Activated CD4-positive, alpha-beta memory T cell treated with anti-CD3 and anti-CD28 coated beads for 36 hours (primary cell): ENCODE measurements at places on chromosomes 5 and 9. TPM values are rescaled to one million over a fixed set of nuclear protein-coding genes. Genes with fewer than 3 reads are reported as not detected.

The IFNA7 gene
- not detected for total RNA-seq

The PCDHA9 gene
- not detected for total RNA-seq

The NPR3 gene
- not detected for total RNA-seq

The CARD6 gene
- 1.4 TPM for total RNA-seq

The KCNMB1 gene
- not detected for total RNA-seq

The NKD2 gene
- total RNA-seq = 1.1 TPM

GRCh38 chr9:18346745-18347144 lies 127.2 kb upstream of the ADAMTSL1 start:
- no peaks in the 10 kb centered on the region for H3K27me3 ChIP-seq
- H3K27ac ChIP-seq = no peak overlapping the region

DNA sequence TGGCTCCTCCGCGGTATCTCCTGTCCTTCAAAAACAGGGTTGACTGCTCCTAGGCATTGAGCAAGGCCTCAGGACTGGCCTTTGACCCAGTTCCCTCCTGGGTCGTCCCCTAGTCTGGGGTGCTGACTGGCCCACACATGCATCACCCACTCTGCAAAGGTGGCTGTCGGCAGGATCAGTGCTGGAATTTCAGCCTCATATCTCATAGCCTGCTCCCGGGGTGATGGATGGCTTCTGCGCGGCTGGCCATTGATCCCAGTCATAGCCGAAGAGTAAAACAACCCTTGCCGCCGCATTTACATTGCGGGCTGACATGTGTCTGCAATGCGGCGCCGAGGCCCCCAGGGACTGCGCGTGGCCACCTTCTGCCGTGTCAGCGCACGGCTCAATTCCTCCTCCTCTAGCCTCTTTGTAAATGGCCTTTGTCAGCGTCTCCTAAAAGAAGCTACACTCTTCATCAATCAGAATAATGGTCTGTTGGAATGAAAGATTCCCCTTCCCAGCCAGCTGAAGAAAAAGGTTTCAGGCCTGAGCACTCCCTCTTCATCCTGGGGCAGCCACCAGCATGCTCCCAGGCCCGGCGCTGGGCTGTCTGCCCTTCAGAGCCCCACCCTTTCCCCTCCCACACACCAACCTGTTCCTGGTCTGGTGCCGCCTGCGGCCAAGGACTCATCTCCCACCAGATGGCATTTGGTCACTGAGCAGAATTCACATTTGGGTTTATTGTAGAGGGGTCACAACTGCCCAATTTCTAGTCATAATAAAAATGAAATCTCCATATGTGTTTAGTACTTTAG lies 159.0 kb downstream of the PJA2 start:
- H3K27ac ChIP-seq = no peak overlapping the region
- no peak for DNase-seq
- H3K27me3 ChIP-seq = no peaks in the 10 kb centered on the region
- peaks cover 9% of the 10 kb centered on the region for H3K36me3 ChIP-seq

DNA sequence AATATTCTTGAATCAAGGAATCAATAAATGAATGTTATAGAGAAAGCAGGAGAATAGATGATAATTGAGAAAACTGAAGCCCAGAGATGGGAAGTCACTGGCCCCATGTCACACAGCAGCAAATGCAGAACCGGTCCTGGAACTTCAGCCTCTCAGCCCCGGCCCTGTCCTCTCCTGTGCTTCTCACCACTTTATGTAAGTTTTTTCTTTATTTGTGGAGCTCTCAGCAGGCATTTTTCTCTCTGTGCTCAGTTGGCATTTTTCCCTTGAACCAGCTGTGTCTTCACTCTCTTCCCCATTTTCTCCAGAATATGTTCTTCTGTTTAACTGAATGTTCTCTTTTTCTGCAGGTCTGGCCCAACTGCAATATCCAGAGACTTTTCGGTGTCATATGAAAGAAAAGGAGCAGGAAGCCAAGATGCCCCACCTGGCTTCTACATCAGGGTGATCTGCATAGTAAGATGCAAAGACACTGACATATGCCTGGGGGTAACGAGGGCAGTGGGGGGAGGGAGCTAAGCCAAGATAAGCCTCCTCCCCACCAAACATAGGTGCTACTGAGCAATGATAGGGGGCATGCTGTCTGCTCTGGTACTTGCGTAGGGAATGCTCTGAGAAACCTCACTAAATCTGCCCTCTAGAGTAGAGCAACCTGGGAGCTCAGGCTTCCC lies 12.8 kb upstream of the LCP2 start:
- no peak overlapping the region for H3K27ac ChIP-seq
- peaks cover 67% of the 10 kb centered on the region for H3K4me1 ChIP-seq
- DNase-seq = no peak
- no peak overlapping the region for H3K4me3 ChIP-seq
- H3K36me3 ChIP-seq = no peaks in the 10 kb centered on the region

- no peaks in the 10 kb centered on the region for H3K27me3 ChIP-seq
- DNase-seq = peak; percentile 13
- H3K4me3 ChIP-seq = no peak overlapping the region
- H3K36me3 ChIP-seq = peaks cover 33% of the 10 kb centered on the region
Observed at GRCh38 chr5:132480893-132481595, 9.5 kb downstream of the IRF1 start.

DNA sequence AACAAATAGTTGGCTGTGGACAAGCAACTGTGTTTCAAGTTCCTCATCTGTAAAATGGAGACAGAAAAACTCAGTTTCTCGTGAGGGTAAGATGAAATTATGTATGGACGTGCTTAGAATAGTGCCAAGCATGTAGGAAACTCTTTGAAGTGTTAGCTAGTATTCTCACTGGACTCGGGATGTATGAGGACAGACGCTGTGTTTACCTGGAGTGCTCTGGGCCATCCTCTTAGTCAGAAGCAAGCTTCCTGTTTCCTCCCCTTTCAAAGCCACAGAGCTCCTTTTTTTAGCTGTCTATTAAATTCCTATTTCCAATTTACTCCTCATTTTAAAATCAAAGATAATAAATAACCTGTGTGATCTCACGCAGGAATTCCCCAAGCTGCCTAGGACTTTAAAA lies 23.8 kb upstream of the IQGAP2 start:
- DNase-seq = no peak
- H3K27ac ChIP-seq = peak overlapping the region; percentile 10
- no peak overlapping the region for H3K4me3 ChIP-seq
- H3K27me3 ChIP-seq = no peaks in the 10 kb centered on the region

GRCh38 chr9:116243708-116244107 lies 90.1 kb downstream of the PAPPA start:
- no peaks in the 10 kb centered on the region for H3K36me3 ChIP-seq
- H3K27me3 ChIP-seq = peaks cover 2% of the 10 kb centered on the region
- H3K27ac ChIP-seq = no peak overlapping the region
- no peak overlapping the region for H3K4me3 ChIP-seq
- no peaks in the 10 kb centered on the region for H3K4me1 ChIP-seq

DNA sequence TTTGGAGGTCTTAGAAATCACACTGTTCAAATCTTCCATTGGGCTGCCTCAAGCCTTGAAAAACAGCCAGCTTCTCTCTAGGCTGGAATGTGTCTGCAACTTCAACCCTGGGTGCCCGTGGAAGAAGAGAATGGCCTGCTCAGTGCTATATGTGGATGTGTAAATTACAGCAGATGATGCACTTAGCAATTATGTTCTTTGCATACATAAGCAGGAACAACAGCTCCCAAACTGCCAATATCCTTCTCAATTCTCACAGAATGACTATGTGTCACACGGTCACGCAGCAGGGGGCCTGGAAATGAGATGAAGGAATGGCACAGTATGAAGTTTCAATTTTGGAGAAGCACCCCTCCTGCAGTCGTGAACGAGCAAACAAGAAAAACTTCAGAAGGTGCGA lies 175.2 kb upstream of the SMARCA2 start:
- no peak overlapping the region for H3K27ac ChIP-seq
- no peak overlapping the region for H3K4me3 ChIP-seq
- DNase-seq = no peak
- peaks cover 3% of the 10 kb centered on the region for H3K27me3 ChIP-seq

DNA sequence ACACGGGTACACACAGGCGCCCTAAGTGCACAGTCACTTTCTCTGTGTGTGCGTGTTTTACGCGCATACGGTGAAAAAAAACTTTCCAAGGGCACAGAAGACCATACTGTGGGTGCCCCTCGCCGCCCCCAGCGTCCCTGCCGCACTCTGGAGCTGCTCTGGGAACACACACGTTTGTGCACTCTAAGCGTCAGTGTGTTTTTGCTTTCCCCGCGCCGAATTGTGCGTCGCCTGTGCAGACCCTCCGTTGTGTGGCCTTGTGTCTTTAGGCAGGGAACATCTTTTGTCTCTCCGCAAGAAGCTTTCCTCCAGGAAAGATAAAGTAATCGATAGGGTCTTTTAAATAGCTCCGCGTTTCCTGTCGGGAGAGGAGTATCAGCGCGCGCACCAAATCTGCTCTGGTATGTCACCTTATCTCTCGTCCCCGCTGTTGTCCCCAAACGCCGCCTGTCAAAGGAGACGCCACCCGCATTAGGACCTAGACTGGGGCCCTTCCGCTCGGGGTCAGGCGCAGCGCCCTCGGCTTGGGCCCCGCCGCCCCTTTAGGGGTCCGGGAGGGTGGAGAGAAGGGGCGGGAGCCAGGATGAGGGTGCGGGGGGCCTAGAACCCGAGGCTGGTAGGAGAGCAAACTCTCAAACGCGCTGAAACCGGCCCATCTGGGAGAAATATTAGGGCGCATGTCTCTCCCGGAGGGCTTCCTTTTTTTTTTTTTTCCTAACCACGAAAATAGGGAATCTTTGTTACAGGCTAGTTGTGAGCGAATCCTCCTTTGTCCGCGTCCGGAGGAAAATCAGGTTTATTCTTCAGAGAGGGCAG lies 10.5 kb upstream of the NKX2-5 start:
- DNase-seq = no peak
- H3K27me3 ChIP-seq = peaks cover 74% of the 10 kb centered on the region

GRCh38 chr5:34005211-34005610 lies 2.6 kb downstream of the AMACR start:
- peaks cover 32% of the 10 kb centered on the region for H3K4me1 ChIP-seq
- H3K36me3 ChIP-seq = peaks cover 11% of the 10 kb centered on the region
- H3K4me3 ChIP-seq = no peak overlapping the region
- H3K27me3 ChIP-seq = no peaks in the 10 kb centered on the region

- H3K36me3 ChIP-seq = peaks cover 18% of the 10 kb centered on the region
- H3K27ac ChIP-seq = no peak overlapping the region
- no peak for DNase-seq
Observed at GRCh38 chr5:172188893-172189692, 1.1 kb upstream of the STK10 start.

- no peaks in the 10 kb centered on the region for H3K4me1 ChIP-seq
- H3K27ac ChIP-seq = no peak overlapping the region
- DNase-seq = no peak
- no peak overlapping the region for H3K4me3 ChIP-seq
Observed at GRCh38 chr5:27130587-27130986, 92.2 kb upstream of the CDH9 start.

DNA sequence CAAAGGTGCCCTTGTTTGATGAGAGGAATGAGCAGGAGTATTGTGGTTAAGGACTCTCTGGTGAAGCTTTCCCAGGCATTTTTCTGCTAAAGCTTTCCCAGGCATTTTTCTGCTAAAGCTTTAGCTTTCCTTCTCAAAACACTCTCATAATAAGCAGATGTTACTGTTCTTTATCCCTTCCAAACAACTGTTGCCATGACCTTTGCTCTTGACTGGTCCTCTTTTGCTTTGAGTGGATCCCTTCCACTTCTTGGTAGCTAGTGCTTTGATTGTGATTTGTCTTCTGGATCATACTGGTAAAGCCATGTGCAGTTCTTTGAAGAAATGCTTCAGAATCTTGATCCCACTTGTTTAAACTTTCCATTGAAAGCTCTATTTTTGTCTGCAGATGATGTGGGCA lies 85.8 kb downstream of the GPBP1 start:
- no peak overlapping the region for H3K27ac ChIP-seq
- H3K4me3 ChIP-seq = no peak overlapping the region
- no peak for DNase-seq
- no peaks in the 10 kb centered on the region for H3K27me3 ChIP-seq
- peaks cover 47% of the 10 kb centered on the region for H3K36me3 ChIP-seq

DNA sequence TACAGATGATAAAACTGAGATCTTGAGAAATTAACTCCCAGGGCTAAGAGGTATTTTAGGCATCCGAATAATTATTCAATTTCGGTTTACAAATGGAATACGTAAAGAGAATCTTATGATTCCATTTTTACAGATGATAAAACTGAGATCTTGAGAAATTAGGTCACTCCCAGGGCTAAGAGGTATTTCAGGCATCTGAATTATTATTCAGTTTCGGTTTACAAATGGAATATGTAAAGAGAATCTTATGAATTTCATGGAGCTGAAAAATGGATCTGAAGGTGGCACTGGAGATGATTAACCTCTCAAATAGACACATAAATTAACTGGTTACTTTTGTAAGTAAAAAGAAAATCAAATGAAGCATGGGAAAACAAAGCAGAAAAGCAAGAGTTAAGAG lies 44.2 kb downstream of the FGF1 start:
- no peaks in the 10 kb centered on the region for H3K36me3 ChIP-seq
- DNase-seq = no peak
- H3K4me3 ChIP-seq = no peak overlapping the region
- no peak overlapping the region for H3K27ac ChIP-seq
- H3K4me1 ChIP-seq = peaks cover 2% of the 10 kb centered on the region
- H3K27me3 ChIP-seq = peaks cover 8% of the 10 kb centered on the region

- H3K4me3 ChIP-seq = no peak overlapping the region
- H3K27ac ChIP-seq = no peak overlapping the region
- H3K27me3 ChIP-seq = no peaks in the 10 kb centered on the region
- no peaks in the 10 kb centered on the region for H3K36me3 ChIP-seq
Observed at GRCh38 chr5:56640763-56641406, 174.5 kb upstream of the MAP3K1 start.

DNA sequence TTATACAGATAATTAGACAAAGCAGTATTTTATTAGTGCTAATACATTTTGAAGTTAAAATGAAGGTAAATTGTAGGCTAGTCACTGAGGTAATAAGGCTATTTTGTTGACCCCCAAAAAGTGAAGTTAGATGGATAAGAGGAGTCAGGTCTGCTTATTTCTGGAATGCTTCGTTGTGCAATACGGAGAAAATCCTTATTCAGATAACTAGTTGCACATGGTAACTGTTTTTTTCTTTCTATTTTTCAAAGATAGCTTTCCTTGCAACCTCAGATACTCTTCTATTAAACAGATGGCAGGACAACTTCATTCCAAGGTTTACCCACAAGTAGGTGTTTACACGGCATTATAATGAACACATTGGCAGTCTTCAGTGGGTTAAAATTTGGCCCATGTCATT lies 101.1 kb downstream of the TMEM174 start:
- H3K27me3 ChIP-seq = peaks cover 25% of the 10 kb centered on the region
- no peaks in the 10 kb centered on the region for H3K36me3 ChIP-seq
- no peak overlapping the region for H3K4me3 ChIP-seq
- DNase-seq = no peak

GRCh38 chr5:106906199-106906598 lies 764.5 kb downstream of the EFNA5 start:
- H3K27me3 ChIP-seq = no peaks in the 10 kb centered on the region
- no peak for DNase-seq
- H3K4me1 ChIP-seq = no peaks in the 10 kb centered on the region
- H3K27ac ChIP-seq = no peak overlapping the region

DNA sequence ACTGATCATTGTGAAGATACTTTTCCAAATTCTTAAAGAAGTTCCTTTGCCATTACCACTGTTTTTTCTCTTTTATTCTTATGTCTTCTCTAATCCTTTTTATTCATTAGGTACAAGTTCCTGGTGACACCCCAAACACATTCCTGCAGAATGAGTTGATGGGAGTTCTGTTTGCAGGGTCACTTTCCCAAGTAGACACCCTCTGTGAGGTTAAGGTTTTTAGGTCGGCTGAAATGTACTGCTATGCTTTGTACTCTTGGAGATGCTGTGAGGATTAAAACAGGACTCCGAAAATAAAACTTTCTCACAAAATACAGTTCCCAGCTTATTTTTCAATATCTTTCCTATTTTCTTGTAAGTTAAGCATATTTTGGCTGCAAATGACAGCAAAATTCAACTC lies 143.3 kb upstream of the TLE4 start:
- H3K27me3 ChIP-seq = peaks cover 5% of the 10 kb centered on the region
- peaks cover 9% of the 10 kb centered on the region for H3K36me3 ChIP-seq
- H3K27ac ChIP-seq = no peak overlapping the region
- no peak overlapping the region for H3K4me3 ChIP-seq
- DNase-seq = no peak
